ENCODE measurements at places on chromosomes 2 and 18. TPM values are rescaled to one million over a fixed set of nuclear protein-coding genes. Genes with fewer than 3 reads are reported as not detected.

GRCh38 chr2:224638301-224638823 lies 53.2 kb upstream of the CUL3 start:
- no peak for DNase-seq

- DNase-seq: no peak
These were observed 566.4 kb downstream of the TNS1 start for GRCh38 chr2:217436386-217436785.

GRCh38 chr2:120691410-120691809 lies 44.3 kb upstream of the GLI2 start:
- no peak for DNase-seq

NEU2 gene
- total RNA-seq: not detected
